Activated T-helper 17 cell treated with anti-CD3 and anti-CD28 coated beads, Interleukin-2, amount 50 U/mL, for 72 hours (primary cell): ENCODE measurements at places on chromosomes 3 and 15. TPM values are rescaled to one million over a fixed set of nuclear protein-coding genes. Genes with fewer than 3 reads are reported as not detected.

Gene ABI3BP
- not detected for total RNA-seq

Gene RETNLB
- not detected for total RNA-seq

Gene IMPDH2
- 479 TPM for total RNA-seq

Gene EIF5A2
- total RNA-seq, result 4.7 TPM

Gene RFT1
- 42.0 TPM for total RNA-seq

Gene CCR2
- 2.9 TPM for total RNA-seq

Gene SPTSSB
- total RNA-seq, result not detected

DNA sequence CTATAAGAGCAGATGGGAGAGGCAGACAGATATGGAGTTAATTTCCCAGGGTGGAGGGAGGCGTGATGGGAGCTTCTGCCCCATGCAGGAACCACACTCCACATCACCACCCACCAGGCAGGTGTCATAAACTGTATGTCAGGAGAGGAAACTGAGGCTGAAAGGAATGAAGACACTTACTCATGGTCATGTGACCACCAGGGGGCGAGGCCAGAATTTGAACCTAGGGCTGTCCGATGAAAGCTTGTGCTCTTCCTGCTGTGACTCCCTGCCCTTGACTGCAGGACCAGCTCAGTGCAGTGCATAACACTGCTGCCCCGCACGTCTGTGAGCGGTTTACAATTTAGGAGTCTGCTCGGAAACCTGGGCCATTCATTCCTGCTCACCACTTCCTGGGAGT, 28.8 kb downstream of the NUP210 start:
- peak; percentile 23 for ATAC-seq

DNA sequence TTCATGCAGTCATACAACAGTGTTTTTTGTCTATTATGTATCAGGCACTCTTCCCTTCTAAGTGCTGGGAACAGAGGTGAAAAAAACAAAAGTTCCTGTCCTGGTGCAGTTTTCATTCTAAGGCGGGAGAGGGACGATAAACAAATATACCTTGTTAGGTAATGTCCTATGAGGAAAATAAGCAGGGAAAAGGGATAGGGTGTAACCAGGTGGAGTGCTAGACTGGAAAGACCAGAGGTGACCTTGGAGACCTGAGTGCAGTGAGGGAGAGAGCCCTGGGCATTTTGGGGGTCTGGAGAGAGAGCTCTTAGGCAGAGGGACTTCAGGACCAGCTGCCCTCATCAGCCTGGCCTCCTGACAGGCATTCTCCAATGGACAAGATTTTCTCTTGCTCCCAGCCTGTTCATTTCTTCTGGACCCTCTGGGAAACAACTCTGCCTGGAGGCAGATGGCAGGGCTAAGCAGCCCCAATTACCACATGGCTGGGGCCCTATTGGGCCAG, 97.2 kb upstream of the TJP1 start:
- no peak for ATAC-seq

GRCh38 chr3:123687286-123687685, 102.4 kb upstream of the HACD2 start:
- no peak for ATAC-seq

DNA sequence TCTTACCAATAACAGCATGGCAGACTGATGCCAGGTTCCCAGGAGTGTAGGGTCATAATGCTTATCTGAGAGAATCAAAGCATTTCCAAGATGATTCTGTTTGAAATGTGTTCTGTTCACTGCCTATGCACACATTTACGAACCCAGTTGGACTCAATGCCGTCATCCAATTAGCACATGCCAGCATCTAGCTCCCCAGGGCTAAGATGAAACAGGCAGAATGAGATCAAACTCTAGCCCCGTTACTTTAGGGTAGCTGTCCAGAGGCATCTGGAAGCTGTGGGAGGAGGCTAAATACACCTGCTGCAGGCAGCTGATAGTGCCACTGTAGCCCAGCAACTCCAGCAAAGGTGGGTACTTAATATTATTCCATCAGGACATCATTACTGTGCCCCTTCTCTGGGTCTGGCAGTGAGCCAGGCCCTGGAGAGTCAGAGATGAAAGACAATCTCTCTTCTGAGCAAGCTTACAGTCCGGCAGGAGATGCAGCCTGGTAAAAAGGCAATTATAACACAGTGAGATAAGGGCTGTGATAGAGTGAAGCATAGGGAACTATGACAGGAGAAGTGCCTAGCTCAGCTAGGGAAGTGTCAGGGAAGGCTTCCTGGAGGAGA, 156.4 kb upstream of the PPP2R3A start:
- no peak for ATAC-seq

DNA sequence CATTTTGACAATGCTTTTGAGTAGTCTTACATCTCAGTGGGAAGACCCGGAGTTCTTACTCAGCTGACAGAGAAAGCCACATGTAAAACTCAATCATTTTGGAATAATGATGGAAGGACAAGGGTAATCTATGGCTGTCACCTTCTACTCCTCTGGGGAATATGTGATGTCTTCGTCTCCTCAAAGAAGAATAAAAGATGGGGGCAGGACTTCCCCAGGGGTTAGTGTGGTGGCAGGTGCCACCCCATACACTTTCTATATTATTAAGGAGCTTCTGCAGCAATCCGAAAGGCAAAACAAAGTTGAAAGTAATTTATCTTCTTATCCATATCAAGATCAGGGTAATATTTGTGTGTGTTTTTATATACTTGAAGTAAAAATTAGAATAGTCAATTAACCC, 180.4 kb upstream of the TOPAZ1 start:
- ATAC-seq, result no peak
